ENCODE measurements at places on chromosomes 4 and X.

- no peak for DNase-seq
Measured at GRCh38 chr4:110003401-110004187, 90.9 kb downstream of the EGF start.

- DNase-seq = no peak
Measured at GRCh38 chrX:153867671-153868070, 18.3 kb downstream of the L1CAM start.

DNA sequence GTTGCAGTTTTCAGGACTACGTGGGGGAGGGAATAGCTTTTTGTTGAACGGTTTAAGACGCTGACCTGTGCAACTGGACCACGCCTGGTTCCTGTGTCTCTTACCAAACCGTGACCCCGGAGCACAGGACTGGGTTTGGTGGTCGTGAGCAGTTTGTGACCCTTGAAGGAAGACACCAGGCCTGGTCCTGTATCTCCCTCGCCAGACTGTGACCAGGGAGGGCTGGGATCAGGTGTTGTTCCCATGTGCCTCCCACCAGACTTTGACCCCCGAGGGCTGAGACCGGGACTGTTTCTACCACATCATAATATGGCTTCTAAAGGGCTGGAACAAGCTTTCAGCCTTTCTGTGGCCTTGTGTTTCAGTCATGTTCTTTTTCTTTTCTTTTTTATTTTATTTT is 683 bp downstream of the EBP start:
- no peak for DNase-seq

DNA sequence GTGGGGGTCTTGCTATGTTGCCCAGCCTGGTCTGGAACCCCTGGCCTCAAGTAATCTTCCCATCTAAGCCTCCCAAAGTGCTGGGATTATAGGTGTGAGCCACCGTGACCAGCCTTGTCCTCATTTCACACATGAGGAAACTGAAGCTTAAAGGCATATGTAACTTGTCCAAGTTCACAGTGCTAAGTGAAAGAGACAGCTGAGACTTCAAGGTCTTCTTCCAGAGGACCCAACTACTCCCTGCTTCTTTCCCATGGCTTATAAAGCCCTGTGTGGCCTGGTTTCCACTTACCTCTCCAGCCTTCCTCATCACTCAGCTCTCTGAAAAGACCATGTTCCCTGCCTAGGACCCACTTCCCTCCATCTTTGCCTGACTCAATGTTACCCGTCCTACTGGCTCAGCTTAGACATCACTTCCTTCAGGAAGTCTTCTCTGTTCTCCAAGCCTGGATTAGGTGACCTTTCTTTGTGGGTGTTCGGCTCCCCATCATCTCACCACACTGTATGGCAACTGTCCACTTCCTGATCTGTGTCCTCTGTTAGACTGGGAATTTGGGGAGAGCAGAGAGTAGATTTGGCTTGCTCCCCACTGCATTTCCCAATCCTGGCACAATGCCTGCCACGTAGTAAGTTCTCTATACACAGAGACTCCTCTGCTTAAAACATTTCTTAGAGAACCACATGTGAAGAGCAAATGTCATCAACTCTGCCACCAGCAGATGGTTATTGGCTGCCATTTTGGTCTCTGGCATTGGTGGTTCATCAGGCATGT is 30.4 kb upstream of the LAMP2 start:
- DNase-seq = no peak

DNA sequence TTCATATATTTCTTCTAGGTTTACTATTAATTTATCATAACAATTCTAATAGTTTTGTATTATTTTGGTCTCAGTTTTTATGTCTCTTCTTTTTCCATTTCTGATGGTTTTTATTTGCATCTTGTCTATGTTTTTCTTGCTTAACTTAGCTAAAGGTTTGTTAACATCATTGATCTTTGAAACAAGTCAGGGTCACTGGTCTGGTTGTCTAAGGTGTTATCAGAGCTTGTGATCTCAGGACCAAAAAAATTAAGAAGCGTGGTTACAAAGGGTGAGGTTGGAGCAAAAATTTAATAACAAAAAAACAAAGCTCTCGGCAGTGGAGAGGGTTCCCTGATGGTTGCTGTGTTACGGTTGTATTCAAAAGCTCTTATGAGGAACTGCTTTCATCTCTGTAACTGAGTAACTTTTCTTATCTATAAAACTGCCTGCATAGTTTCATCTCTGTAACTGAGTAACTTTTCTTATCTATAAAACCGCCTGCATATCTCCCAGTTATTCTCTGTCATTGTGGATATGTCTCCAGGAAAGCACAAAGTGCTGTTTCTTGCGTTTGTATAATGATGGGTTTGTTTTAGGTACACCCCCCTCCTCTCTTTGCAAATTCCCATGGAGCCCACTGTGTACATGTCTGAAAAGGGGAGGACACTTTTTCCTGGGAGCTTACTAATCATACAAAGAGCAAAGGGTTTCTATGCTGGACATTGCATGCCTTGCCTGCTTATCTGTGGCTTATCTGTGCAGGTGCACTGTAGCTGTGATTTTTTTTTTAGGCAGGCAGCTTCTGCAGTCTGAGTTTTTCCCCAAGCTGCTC is 62.4 kb upstream of the UGT2B15 start:
- no peak for DNase-seq

- DNase-seq = no peak
Measured at GRCh38 chr4:102400898-102401297, 55.6 kb upstream of the SLC39A8 start.

DNA sequence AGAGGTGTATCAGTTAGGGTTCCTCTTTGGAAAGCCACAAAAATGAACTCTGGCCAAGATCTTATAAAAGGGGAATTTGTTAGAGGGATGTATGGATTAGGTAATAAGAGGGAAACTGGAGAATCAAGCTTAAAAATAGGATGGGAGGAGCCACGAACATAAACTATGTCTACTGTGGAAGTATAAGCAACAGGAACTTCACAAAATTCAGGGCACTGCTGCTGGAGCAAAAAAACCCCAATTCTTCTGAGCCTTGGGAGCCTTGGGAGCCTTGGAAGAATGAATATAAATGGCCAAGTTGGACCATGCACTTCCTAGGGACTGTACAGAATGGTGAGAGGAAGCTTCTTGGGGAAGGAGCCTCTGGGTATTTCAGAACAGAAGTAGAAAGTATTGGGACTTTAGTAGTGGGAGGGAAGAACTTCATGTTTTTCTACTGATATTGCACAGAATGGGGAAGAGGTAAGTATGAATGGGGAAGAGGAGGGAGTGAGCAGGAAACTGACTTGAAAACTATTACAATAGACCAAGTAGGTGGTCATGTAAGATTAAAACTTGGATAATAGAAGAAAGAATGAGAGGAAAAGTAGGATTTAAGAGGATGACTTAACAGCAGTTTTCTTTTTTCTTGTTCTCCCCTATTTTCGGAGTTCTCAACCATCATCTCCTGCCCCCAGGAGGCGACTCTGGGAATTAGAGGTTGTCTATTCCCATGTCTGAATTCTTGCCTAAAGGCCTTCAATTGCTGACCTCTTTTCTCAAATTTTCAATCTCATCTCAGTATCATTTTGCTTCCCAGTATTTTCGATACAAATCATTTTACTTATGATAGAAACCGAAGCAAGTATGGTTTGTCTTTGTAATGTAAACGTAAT is 44.4 kb upstream of the TAPT1 start:
- DNase-seq = no peak

DNA sequence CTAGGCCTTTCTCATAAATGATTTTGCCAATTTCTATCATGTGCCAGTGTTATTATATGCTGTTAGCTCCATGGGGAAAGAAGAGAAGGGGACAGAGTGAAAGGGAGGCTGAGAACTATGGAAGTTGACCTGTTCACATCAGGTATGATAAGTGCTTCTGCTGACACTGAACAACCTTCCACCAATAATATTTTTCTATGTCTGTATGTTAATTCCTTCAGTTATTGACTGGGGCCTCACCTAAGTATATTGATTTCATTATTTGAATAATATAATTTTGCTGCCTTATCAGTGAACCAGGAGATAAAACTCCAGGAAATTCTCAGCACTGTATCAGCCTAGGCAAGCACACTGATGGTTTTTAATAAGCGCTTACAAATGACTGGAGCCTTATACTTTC is 262.8 kb downstream of the SNCA start:
- no peak for DNase-seq

GRCh38 chr4:89243733-89244252 is 63.8 kb downstream of the GPRIN3 start:
- no peak for DNase-seq

- DNase-seq = peak; percentile 41
Measured at GRCh38 chrX:11100281-11101035, 10.7 kb upstream of the HCCS start.

DNA sequence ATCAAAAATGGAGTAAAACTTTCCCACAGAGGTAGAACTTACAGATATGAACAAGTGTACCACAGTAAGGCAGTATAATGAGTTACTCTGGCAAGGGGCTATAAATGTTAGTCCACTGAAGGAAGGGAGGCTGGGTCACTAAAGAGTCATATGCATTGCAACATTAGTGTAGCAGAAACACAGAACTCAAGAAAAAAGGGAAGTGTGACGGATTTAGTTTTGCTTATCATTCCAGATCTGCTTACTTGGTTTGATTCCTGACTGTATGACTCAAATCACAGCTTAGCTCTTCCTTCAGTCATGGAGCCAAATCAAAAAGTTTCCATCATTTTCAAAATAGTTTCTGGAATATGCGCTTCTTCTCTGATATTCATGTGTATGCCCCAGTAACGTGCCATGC is 148.7 kb downstream of the FSTL5 start:
- DNase-seq = no peak

GRCh38 chr4:117691572-117692351 is 342.5 kb upstream of the NDST3 start:
- no peak for DNase-seq

GRCh38 chr4:89158884-89159503 is 47.7 kb downstream of the TIGD2 start:
- no peak for DNase-seq

- DNase-seq = no peak
Measured at GRCh38 chrX:13270360-13270759, 49.5 kb downstream of the ATXN3L start.

DNA sequence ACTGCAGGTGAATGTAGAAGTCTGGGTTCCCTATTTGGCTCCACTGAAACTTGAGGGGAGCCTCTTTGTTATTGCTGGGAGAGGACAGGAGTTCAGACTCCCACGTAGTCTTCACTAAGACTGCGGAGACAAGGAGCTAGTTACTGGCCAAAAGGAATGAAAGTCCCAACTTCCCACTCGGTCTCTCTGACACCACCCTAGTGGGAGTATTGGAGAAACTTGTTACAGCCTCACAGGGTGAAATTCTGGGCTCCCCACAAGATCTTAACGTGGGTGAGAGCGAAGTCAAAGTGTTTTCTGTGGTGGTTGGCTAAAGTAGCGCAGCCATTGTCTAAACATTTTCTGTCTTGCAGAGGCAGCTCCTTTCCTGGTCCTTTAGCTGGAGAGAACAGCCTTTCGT is 13.5 kb downstream of the MYOZ2 start:
- DNase-seq = no peak

DNA sequence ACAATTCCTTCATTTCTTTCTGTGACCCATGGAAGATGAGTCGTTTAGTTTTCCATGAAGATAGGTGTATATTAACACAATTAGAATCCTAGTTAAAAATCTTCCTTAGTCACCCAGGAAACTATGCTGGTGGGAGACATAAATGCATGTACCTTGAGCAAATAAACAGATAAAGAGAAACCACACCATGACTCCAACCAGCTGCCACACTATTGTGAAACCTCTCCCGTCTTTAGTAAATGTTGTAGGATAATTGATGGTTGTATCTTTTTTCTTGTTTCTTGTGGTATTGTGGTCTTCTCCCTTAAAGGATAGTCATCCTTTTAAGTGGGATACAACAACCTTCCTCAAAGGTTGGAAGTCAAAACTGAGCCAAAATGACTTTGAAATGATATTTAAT is 103.8 kb upstream of the LEF1 start:
- DNase-seq = no peak

DNA sequence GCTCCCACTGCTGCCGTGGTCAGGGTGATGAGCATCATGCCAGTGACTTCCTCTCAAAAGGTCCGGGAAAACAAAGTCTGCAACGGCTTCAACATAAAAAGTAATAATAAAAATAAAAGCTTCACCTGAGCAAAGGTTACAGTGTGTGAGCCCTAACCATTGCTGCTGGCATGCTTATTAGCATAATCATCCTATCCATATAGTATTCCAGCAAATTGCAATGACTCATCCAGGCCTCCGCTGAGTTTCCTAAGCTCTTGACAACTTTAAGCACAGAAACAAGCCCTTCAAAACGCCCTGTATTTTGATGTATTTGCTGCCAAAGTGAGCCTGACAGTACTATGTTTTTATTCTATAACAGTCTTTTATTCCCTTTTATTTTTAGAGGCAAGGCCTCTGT is 100.5 kb downstream of the AASDH start:
- DNase-seq = no peak

GRCh38 chrX:65572971-65573370 is 38.4 kb upstream of the LAS1L start:
- no peak for DNase-seq

- DNase-seq = no peak
Measured at GRCh38 chr4:57628004-57628403, 517.8 kb upstream of the IGFBP7 start.

GRCh38 chr4:119317990-119318389 is 3.9 kb downstream of the FABP2 start:
- DNase-seq = no peak

DNA sequence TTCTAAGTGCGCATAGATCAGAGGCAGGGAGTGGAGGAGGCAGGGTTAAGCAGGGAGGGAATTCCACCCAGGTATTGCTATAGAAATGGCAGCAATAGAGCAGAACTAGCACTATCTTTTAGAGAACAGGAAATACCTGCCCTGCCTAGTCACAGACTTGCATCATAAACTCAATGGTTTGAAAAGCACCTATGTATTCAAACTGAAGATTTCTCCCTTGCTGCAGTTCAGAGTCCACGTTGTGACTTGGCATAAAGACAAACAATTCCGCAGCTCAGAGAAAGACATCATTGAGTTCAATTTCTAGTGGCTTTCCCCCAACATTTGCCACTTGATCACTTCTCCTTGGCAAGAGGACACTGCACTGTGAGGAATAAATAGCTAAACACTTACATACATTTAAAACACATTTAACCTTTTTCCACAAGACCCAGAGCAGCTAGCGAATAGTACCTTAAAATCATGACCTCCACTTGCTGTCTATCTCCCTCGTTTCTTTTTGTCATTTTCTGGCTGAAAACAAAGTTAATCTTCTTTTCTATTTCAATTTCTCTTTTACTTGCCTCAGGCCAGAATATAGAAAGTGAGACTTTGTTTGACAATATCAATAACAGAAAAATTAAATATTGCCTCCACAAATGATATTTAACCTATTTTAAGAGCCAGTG is 42.4 kb downstream of the SLC7A11 start:
- DNase-seq = no peak

All from AG09319 (cell line).